ENCODE measurements at places on chromosomes 1 and 21.

GRCh38 chr1:75171876-75172275, 37.7 kb downstream of the LHX8 start:
- no peak for DNase-seq

DNA sequence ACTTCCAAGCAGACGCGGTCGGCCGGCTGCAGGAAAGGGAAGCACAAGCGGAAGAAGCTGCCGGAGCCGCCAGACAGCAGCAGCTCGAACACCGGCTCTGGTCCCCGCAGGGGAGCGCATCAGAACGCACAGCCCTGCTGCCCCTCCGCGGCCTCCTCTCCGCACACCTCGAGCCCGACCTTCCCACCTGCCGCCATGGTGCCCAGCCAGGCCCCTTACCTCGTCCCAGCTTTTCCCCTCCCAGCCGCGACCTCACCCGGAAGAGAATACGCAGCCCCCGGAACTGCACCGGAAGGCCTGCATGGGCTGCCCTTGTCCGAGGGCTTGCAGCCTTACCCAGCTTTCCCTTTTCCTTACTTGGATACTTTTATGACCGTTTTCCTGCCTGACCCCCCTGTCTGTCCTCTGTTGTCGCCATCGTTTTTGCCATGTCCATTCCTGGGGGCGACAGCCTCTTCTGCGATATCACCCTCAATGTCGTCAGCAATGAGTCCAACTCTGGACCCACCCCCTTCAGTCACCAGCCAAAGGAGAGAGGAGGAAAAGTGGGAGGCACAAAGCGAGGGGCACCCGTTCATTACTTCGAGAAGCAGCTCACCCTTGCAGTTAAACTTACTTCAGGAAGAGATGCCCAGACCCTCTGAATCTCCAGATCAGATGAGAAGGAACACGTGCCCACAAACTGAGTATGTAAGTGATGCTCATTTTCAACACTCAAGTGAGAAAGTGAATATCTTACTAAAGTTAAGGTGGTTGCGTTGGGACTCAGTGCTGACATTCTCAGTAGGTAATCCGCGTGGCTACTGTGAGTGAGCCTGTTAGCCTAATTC, 25.5 kb downstream of the UTS2 start:
- DNase-seq, result no peak

DNA sequence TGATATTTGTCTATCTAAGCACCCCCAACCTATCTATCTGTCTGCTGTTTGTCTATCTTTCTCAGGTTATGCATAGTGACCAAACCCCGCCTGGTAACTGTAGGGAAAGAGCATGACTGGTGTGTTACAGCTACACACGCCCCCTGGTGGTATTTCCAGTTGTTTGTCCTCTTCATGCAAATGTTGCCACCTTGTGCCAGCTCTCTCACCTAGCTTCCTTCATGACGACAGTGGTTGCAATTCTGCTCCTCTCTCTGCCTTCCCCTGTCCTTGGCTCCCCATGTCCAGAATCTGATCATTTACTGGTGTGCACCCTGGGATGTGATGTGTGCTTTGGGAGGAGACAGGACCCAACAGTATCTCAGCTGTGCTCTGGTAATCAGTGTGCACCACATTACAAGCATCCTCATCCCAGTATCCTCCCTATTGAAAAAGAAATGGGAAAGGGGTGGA, 8.1 kb upstream of the INKA2 start:
- peak; percentile 83 for DNase-seq

DNA sequence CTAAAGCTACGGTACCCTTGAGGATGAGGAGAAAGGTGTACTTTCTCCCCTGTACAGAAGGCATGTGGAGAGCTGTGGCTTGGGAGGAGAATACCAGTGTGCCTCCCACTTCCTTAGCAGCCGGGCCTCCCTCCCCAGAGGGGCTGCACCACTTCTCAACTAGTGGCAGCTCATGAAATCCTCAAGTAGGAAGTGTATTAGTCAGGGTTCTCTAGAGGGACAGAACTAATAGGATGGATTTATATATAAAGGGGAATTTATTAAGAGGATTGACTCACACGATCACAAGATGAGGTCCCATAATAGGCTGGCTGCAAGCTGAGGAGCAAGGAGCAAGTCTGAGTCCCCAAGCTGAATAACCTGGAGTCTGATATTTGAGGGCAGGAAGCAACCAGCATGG, 53.1 kb upstream of the PPP2R5A start:
- no peak for DNase-seq

GRCh38 chr21:25578056-25578961, 29.0 kb downstream of the MRPL39 start:
- no peak for DNase-seq

- peak; percentile 28 for DNase-seq
Observed at GRCh38 chr1:4655674-4656532, 1.5 kb downstream of the AJAP1 start.

DNA sequence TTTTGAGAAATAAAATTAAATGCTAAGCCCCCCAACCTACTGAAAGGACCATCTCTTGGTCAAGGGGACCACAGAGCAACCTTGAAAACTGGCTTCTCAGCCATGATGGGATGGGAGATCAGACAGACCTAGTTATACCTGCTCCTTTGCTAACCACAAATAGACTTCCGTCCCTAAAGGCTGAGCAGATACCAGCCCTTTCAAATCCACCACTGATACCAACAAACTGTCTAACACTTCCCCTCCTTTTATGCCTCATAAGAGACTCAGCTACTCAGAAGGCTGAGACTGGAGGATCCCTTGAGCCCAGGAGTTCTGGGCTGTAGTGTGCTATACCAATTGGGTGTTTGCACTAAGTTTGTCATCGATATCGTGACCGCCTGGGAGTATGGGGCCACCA, 407.3 kb downstream of the SIPA1L2 start:
- no peak for DNase-seq

GRCh38 chr1:211559222-211560010, 19.5 kb downstream of the SLC30A1 start:
- DNase-seq, result no peak

DNA sequence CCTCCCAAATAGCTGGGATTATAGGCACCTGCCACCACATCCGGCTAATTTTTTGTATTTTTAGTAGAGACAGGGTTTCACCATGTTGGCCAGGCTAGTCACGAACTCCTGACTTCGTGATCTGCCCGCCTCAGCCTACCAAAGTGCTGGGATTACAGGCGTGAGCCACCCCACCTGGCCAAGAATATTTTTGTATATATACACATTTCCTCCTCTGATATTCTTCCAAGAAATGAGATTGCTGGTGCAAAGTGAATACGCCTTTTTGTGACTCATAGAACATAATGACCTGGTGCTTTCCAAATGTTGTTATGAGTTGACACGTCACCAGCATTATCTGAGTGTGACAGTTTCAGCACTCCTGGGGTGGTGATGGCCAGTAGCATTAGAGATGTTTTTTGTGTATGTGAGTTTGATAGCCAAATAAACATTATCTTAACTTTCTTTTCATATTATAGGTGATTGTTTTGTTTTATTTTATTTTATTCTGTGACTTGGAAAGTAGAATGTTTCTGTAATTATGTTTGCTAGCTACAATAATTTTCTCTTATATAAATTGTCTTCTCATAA, 54.9 kb downstream of the KCNK1 start:
- DNase-seq, result no peak

GRCh38 chr1:109314795-109315194, 8.0 kb upstream of the MYBPHL start:
- DNase-seq, result no peak

DNA sequence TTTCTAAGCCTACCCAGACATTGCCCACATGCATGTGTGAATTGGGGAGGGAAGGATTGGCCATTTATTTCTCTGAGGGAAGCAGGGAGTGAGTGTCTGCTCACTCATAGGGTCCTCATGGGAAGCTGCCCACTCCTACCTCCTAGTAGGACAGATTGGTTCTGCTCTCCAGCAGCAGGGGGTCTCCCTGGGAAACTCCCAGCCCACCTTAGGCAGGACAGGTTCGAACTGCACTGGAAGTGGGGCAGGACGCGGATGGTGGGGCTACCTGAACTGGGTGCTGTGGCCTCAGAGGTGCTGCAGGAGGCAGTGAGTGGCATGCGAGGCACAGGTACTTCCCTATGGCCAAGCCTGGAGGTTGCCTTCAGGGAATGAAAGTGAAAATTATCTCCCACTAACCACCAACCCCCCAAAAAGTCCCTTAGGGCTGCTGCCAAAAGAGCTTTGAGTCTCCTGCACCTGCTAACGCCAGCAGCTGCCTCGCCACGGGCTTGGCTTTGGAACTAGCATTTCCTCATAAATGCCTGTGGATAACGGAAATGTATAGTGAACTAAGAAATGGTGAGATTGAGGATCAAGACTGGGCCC, 157.0 kb upstream of the COA6 start:
- DNase-seq, result no peak

GRCh38 chr21:44595524-44595923, 3.2 kb upstream of the KRTAP10-6 start:
- DNase-seq, result no peak

DNA sequence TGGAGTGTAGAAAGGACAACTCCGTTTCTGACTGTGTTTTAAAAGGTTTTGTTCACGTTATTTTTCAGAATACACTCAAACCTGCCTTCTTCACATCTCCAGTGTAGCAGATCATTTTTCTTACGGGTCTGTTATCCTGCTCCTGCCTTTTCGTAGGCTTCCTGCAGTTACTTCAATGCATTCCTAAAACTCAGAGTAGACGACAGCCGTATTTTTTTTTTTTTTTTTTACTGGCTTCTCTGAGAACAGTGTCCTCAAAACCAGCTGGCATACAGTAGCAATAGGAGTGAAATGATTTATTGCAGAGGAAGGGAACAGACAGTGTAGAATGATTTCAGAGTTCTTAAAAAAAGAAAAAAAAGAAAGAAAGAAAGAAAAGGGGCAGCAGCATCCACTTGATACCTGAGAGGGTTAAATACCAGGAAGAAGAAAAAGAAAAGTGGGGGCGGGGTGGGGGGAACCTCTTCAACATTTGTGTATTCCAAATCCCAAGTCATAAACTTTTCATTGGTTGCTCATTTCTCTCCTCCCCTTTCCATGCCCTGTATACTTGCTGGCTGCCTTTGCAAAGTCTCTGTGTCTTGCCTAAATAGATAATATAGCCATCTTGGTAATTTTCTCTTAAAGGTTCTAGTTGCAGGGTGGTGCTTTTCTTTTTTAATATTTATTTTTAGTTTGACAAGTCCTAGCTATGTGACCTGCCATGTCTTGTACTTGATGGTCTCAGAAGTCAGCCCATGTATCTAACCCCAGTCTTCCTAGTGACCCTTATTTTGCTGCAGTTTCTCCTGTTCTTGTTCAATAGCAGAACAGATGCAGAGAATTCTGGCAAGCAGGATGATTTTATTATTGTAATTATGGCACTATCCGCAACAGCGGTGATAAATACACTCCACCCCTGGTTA, 2.8 kb downstream of the TGFB2 start:
- DNase-seq, result no peak

GRCh38 chr1:222243902-222244301, 304.0 kb downstream of the HHIPL2 start:
- DNase-seq, result no peak

Data from germinal center (tissue), 1 donor.